ENCODE measurements at places on chromosomes 5 and 9.

DNA sequence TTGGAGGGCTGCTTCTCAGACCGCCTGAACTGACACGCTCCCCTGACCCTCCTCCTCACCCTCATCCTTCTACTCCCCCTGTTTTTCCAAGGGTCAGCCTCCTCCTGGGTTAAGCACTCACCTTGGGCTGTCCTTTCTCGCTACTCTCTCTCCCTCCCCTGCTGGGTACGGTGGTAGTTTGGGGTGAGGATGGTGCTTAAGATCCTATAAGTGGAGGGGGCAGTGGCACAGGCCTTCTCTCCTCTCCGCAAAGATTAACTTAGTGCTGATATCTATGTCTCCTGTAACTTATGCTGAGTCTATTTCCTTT is 159.7 kb downstream of the SNCAIP start:
- no peak for DNase-seq

- no peak for DNase-seq
Observed at GRCh38 chr5:172846249-172846648, 12.2 kb downstream of the ERGIC1 start.

DNA sequence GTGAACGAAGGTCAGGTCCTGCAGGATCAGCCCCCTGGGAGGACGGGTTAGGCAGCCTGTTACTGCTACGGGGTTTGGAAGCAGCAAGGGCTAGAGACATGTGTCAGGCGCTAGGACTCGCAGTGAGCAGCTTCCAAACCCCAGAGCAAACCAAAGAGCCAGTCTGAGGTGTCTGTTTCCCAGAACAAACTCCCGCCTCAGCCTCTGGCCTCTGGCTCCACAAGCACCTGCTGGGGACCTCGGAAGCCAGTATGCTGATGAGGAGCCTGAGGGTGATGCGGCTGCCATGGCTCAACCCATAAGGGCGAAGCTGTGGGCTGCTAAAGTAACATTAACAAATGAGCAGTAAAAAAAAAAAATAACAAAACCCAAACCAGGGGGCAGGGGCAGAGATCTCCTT is 35.0 kb downstream of the PRRT1B start:
- DNase-seq = no peak

DNA sequence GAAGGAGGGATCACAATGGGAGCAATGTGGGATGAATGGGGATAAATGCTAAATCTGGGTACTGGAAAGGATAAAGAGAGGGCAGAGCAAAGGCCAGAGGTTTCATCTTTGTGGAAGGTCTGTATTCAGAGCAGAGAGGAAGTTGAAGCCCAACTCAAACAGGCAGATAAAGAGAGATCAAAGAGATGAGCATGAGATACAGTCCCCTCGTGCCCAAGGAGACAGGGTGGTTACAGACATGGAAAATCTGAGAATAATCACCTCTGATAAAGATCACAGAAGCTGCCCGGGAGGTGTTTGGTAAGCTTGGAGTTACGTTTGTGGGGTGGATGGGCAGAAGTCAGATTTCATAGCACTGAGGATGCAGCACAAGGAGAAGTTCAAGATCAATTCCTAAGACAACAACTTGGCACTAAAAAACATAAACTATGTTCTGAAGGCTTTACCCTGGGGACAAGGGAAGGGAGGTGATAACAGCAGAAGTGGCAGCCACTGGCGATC is 459 bp upstream of the ERAP2 start:
- no peak for DNase-seq

GRCh38 chr9:85157772-85158171 is 488.2 kb downstream of the NTRK2 start:
- no peak for DNase-seq

GRCh38 chr5:31113666-31114350 is 79.7 kb upstream of the CDH6 start:
- no peak for DNase-seq

GRCh38 chr5:143662020-143662419 is 149.9 kb upstream of the HMHB1 start:
- no peak for DNase-seq

DNA sequence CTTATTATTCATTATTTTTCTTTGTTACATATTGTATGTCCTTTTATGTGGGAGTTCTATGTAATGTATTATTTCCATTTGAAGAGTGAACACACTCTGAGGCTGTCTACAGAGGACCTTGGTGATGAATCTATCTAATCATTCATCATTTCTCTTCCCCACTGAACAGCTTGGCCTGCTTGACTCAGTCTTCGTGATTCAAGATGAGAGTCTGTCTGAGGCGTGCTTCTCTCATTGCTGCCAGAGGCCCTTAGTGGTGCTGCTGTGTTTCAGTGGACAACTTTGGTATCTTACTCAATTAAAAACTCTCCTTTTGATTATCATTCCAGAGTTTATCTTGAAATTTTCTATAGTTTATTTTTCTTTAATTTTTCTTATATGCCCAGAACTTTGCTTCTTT is 318.1 kb upstream of the DAB2 start:
- DNase-seq = no peak

DNA sequence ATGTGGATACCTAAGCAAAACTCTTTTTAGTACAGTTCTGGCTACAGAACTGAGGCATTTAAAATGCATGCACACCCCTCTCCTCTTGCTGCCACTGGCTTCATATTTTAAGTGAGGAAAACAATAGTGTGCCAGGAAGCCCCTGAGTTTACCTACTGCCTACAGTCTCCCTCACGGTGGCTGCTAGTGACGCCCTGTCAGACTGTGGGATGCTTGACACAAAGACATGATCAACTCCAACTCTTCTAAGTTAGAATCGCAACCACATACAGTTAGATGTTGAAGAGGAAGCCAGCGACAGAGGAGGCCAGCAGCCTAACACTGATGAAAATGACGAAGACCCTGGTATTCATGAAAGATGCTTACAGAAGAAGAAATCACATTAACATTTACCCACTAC is 1.3 kb downstream of the SEC16A start:
- DNase-seq = no peak

- DNase-seq = no peak
Observed at GRCh38 chr5:42399702-42400101, 23.5 kb upstream of the GHR start.

- no peak for DNase-seq
Observed at GRCh38 chr9:101400120-101400519, 1.5 kb downstream of the ZNF189 start.

- no peak for DNase-seq
Observed at GRCh38 chr5:15014809-15015208, 143.2 kb upstream of the ANKH start.

DNA sequence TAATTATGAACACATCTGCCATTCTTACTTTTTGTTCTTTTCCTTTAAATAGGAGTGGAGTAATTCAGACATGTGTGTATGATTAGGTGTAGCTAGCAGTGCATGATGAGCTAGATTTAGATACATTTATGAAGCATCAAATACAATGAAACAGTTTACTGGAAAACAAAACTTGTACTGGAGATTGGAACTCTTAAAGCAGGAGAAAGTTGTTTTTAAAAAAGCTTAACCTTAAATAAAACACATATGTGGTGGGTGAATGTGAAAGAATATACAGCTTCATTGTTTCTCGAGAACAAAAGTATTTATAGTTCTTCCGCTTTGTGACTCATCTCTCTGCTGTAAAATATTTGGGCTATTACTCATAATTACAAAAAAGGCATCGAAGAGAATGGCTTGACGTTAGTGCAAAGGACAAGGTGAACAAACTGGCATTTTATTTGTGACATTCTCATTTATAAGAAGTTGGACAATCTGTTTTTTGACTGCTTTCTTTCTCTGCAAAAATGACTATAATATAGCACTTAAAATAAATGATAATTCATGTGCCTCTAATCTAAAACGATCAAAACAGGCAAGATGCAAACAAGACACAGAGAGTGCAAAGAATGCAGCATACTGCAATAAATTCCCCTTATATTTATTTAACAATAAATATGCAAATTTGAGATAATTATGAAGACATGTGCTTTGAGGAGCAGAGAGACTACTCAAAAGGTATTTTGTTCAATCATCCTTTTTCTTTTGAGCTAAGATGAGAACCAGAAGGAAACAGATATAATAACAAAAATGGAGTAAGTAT is 478.8 kb downstream of the CETN3 start:
- no peak for DNase-seq

DNA sequence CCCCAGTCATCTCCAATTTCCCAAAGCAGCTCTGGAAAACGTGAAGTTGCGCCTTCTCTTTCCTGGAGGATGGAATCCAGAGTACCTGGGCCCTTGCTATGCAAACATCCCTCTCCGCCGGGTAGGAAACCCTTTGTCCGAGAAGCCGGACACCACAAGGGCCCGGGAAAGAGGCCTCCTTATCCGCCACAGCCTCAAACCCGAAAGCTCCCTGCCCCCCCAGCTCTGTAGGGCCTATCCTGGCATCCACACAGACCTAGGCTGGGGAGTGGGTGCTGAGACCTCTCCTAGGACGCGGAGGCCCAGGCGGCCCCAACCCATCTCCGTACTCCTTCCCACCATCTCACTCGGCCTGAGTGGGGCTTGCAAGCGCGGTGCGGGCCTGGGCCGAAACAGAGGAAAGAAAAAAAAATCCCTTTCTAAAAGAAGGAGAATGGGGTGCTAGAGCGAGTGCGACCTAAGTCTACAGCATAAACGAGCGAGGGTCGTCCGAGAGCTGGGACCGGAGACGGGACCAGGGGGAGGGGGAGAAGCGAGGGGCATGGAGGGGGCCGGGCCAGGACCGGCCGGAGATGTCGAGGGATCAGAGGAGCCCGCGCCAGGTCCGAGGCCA is 624 bp downstream of the FBXW11 start:
- DNase-seq = no peak

DNA sequence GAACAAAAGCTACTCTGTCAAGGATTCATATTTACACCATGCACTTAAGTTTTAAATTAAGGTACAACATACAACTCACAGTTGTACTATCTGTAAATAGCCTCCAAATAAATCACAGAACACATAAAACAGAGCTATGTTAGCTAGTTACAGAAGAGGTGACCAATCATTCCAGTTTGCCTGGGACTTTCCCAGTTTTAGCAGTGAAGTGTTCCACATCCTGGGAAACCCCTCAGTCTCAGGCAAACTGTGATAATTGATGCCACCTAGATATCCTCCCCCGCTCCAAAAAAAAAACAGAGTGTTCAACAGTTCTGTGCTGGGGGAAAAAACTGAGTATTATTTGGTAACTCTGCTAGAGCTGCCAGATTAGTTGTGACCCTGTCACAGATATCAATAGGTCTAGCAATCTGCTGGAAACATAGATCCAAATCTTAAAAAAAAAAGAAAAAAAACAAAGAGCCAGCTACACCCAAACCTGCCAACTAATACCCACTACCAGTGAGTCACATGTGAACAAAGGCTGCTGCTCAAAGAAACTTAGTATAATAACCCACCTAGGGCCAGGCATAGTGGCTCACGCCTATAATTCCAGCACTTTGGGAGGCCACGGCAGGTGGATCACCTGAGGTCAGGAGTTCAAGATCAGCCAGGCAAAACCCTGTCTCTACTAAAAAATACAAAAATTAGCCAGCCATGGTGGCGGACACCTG is 5.7 kb downstream of the TBCA start:
- no peak for DNase-seq

DNA sequence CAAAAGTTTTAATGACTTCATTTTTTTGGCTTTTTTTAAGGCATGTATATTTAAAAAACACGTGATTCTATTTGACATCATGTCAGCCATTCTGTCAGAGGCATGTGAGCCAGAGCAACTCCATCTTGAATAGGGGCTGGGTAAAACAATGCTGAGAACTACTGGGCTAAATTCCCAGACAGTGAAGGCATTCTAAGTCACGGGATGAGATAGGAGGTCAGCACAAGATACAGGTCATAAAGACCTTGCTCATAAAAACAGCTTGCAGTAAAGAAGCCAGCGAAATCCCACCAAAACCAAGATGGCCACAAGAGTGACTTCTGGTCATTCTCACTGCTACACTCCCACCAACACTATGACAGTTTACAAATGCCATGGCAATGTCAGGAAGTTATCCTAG is 1000.6 kb upstream of the DMAC1 start:
- no peak for DNase-seq
